DMS53 (cell line): ENCODE measurements at places on chromosomes 1 and 21.

DNA sequence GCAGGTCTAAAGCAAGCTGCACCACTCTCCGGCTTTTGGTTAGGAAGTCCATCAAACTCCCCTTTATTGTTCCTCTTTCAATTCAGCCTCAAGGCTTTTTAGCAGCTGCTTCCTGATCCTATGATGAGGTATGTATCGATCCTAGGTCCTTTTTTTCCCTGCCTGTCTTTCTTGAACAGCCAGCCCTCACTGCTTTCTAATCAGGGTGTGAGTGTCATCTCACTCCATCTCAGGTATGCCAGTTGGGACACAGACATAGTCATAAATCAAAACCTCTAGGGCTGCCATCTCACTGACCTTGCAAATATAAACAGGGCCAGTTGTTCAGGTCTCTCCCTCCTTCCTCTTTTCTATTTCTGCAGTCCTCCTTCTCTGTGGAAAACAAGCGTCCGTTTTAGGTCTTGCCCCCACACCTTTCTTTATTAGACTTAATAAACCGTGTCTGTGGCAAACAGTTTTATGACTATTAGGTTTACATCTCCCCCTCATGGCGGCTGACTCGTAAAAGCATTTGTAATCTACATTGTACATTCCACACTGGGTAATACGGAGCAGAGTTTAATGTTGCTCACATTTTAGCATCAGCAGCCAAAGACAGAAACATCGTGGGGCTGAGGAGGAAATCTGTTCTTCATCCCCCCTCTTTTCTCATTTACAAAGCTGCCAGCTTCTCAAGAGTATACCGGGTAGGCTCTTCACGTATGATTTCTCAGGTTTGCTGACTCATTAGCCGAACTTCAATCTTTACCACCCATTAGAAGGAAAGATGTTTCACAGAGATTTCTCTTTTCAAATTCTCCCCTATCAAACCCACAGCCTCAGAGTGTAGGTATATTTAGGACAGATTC, 11.6 kb downstream of the STYXL2 start:
- no peak for DNase-seq

DNA sequence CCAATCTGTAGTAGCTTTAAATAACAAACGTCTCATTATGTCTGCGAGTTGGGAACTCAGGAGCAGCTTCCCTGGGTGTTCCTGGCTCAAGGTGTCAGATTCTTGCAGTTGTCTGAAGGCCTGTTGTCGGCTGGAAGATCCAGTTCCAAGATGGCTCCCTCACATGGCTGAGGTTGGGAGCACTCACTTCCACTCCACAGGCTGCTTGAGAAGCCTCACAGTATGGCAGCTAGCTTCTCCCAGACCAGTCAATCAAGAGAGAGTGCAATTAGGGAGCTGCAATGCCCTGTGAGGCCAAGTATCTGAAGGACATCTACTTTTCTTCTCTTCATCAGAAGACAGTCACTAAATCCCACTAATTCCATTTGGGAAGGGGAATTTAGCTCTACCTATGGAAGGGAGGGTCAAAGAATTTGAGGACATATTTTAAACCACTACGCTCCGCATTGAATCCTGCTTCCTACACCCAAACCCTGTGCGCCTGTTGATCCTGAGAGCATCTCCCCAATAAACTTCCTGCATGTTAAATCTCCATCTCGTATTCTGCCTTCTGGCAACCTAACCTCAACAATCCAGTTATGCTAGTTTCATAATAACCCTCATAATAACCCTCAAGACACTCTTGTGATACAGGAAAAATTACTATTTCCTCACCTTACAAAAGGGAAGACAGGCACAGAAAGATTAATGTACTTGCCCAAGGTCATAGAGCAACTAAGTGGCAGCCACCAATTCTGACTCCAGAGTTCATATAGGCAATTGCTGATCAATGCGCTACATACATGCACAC, 3.6 kb upstream of the VPS26C start:
- DNase-seq, result no peak

DNA sequence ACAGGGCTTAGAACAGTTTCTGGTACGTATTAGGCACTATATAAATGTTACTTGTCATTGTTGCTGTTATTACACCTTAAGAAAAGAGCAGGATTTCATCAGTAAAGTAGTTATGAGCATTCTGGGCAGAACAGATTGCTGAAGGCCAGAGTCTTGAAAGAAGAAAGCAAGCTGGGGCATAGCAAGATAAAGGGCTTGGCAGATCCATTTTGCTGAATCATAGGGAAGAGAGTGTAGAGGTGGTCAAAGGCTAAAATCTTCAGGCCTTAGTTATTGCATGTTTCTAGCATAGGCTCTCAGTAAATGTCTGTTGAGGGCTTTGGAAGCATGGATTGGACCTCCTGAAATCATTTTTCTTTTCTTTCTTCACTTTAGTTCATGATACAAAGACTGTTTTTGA, 67.5 kb downstream of the PLA2G4A start:
- DNase-seq, result no peak

- peak; percentile 76 for DNase-seq
These were observed 4.5 kb downstream of the TNFSF4 start for GRCh38 chr1:173202424-173203145.

DNA sequence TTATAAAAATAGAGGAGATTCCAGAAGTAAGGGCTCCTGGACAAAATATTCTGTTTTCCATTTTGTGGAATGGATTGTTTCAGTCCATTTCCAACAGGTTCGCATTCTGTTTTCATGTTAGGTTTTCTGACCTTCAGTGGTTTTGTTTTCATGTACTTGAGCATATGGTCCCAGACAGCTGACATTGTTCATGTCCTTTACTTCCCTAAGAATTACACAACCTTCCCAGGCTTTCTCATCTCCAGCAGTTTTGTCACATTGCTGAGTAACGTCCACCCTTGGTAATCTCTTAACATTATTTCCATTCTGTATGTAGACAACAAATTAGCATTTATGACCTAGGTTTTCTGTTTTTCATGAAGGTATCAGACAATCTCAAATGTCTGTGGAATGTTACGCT, 21.0 kb upstream of the ERRFI1 start:
- DNase-seq, result no peak

- no peak for DNase-seq
These were observed 19.5 kb upstream of the SUCO start for GRCh38 chr1:172513479-172513878.

DNA sequence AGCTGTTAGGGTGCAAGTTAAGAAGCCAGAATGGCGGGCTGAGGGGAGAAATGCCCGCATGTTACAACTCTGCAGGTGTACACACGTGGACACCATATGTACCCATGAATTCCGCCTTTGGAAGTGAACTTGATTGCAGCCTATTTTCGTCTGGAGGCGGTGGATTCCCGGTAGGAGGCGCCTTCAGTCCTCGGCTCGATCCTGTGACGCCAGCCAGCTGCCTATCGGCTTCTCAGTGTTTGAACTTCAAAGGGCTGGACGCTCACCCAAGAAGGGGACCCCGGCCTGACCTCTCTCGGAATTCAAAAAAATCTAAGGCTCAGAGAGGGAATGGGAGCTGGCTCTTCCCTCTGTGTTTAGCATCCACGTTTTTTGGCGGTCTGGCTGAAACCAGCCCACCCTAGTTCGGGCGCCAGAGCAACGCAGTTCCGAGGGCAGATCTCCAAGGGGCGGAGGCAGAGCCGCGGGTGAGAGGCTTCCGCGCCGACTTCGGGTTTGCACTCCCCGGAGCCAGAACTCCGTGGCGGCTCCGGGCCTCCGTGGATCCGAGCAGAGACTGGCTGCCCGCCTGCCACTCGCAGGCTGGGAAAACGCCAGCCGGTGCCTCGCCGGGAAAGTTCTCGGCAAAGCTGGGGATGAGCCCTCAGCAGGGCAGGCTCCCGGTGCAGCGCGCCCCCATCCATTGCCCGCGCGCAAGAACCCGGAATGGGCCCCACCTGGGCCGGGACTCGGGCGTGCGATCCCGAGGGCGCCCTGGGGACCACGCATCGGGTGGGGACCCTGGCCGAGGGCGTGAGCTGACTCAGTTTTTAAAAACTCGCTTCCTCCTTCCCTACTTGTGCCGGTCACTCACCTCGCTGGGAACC, 996 bp upstream of the TMEM51 start:
- DNase-seq, result peak; percentile 94

GRCh38 chr1:58768971-58769808, 14.7 kb downstream of the JUN start:
- peak; percentile 87 for DNase-seq

DNA sequence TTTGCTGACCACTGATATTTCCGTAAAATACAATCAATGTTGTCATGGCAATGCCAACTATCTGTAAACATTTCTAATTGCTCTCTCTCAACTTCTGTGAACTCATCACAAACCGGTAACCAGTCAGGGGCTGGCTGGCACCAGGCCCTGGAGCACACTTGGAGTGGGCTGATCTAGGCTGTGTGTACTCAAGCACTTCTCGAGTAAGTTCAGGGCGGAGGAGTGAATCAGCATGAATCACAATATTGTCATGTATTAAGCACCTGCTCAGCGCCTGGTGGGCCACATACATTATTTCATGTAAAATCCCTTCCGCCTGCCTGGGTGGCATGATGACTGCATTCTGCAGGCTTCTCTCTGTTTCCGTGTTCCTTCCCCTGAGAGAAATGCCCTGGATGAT, 212.4 kb downstream of the FOXD2 start:
- peak; percentile 100 for DNase-seq

DNA sequence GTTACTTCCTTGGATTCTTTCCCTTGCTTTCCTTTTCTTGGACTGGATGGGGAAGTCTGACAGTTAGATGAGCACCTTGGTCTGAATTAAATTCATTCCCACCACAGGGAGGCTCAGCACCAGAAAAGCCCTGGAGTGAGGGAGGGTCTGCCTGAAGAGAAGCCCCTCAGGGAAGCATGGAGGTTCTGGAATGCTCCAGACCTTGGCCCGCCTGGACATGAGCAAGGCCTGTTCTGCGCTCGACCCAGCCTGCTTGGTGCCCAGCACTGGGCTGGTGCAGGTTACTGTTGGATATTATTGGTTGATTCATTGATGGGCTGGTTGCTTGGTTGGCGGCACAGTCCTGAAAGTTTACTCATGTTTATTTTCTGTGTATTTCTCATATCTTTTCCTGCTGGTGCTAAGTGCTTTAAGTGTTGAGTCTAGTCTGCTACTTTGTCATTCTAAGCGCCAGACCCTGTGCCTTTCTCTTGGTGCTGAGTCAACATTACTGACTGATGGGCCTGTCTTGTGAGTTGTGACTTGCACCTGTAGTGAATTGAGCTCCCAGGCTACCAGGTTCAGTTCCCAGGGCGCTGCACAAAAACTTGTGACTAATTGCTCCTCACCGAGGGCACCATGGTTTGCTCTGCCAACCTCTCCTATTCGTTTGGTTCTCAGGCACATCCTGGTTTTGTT, 538.5 kb downstream of the KIF26B start:
- no peak for DNase-seq

DNA sequence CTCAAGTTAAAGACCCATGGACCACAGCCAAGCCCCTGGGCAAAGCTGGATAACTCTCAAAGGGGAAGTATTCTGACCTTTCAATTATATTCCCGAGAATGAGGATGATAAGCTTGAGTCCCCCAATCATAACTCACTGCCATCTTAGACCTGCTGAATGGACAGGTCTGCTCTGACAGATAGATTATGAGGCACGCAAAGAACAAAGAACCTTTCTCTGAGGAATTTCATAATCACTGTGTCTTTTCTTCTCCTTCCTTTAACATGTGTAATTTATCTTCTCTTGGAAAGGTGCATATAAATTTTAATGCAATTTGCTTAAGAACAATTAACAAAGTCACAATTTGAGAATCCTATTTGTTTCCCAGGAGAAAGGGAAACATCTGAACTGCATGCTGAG, 22.0 kb downstream of the PIGM start:
- no peak for DNase-seq

DNA sequence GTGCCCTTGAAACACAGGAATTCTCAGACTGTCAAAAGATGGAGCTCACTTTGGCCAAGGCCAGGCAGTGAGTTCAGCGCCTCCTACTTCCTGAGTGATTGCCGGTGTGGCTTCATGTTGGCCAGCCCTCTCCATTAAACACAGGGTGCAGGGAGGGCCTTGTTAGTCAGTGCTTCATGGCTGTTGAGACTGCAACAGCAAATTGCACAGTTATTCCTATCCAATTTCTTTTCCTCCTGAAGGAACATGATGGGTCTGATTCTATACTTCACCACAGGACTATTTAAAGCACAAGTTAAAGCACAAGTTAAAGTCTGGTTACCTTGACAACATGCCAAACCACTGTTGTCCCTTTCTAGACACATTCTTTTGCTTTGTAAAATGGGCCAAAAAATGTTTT, 156.6 kb downstream of the SIPA1L2 start:
- DNase-seq, result no peak

- DNase-seq, result no peak
These were observed 22.8 kb upstream of the LRRC38 start for GRCh38 chr1:13536571-13536970.

DNA sequence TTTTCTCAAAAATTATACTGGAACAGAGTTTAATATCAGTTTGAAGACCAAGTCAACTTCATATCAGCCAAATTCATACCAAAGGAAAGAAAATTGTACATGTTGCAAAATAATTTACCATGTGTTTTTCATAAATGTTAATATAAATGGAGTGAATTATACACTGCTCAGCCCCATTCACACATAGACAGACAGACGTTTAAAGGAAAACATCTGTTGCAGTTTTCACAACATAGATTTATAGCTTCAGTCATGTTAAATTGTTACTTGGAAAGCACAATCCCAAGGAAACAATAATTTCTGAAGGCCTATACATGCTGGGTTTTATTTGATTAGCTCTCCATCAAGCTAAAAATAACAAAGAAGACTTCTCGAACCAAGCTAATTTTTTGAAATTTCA, 27.8 kb upstream of the HYI start:
- no peak for DNase-seq

- DNase-seq, result no peak
These were observed 197.7 kb downstream of the GREM2 start for GRCh38 chr1:240414237-240414636.

GRCh38 chr1:61708953-61709907, 15.7 kb downstream of the TM2D1 start:
- DNase-seq, result no peak

- DNase-seq, result no peak
These were observed 39.4 kb upstream of the EPS15 start for GRCh38 chr1:51558375-51558924.

DNA sequence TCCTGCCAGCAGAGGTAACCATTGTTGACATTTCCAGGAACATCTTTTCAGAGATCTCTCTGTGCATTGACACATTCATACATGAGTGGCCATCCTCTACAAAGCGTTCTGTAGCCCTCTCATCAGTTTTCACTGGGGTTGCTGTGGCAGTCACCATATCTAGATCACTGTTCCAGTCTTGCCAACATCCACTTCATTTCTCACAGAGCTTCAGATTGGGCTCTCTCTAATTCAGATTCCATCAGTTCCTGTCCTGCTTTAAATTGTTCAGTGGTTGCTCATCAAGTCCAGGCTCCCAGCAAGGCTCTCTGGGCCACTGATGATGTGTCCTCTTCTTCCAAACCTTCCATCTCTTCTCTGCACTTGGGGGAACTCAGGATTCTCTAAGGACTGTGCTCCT, 173.7 kb downstream of the KCNJ6 start:
- DNase-seq, result no peak

GRCh38 chr1:228265167-228265566, 57.3 kb downstream of the OBSCN start:
- DNase-seq, result peak; percentile 9

DNA sequence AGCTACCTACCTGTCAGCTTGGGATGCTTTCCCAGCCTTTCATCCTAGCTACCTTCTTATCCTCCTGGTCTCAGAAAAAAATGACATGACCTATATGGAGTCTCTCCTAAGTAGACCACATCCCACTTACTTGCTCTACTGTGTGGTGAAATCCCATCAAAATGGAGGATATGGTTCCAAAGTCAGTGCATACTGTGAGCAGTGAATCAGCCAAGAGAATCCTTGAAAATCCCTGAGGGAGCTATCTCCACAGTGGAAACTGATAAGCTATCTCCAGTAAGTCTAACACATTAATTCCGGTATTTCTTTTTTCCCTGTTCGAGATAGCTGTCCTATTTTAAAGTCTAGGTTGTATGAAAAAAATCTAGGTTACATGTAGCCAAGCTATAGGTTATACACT, 189.7 kb downstream of the FGGY start:
- no peak for DNase-seq
